HEK293T (cell line): ENCODE measurements at places on chromosomes 16 and 17.

GRCh38 chr17:62627219-62627903 is at the start of gene MRC2:
MRC2 (plus strand) TSS chr17:62627670; CDS start chr17:62627803, 133 bp downstream.
- peak; percentile 69 for DNase-seq

- DNase-seq, result no peak
Observed at GRCh38 chr17:77881545-77881944, 77.0 kb upstream of the TNRC6C start.

DNA sequence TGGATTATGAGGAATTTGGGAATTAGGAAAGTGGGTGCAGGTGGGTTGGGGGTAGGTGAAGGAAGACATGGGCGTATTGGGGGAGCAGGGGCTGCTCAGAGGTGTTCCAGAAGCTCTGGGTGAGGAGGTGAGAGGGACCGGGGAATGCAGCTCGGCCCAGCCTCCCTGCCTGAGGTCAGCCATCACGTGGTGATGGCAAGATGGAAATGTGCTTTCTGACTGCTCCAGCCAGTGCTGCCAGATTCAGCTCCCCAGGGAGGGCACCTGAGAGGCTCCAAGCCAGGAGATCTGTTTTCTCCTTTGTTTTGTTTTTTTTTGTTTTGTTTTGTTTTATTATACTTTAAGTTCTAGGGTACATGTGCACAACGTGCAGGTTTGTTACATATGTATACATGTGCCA is 35.2 kb upstream of the STH start:
- no peak for DNase-seq

GRCh38 chr16:27748868-27749546 is 199.1 kb downstream of the KATNIP start:
- peak; percentile 67 for DNase-seq

GRCh38 chr17:39110435-39111136 is 40.9 kb downstream of the PLXDC1 start:
- no peak for DNase-seq

- DNase-seq, result peak; percentile 55
Observed at GRCh38 chr16:11586856-11587642, at the start of gene LITAF. LITAF (minus strand) TSS chr16:11586919; CDS start chr16:11556730, 30,189 bp downstream.

DNA sequence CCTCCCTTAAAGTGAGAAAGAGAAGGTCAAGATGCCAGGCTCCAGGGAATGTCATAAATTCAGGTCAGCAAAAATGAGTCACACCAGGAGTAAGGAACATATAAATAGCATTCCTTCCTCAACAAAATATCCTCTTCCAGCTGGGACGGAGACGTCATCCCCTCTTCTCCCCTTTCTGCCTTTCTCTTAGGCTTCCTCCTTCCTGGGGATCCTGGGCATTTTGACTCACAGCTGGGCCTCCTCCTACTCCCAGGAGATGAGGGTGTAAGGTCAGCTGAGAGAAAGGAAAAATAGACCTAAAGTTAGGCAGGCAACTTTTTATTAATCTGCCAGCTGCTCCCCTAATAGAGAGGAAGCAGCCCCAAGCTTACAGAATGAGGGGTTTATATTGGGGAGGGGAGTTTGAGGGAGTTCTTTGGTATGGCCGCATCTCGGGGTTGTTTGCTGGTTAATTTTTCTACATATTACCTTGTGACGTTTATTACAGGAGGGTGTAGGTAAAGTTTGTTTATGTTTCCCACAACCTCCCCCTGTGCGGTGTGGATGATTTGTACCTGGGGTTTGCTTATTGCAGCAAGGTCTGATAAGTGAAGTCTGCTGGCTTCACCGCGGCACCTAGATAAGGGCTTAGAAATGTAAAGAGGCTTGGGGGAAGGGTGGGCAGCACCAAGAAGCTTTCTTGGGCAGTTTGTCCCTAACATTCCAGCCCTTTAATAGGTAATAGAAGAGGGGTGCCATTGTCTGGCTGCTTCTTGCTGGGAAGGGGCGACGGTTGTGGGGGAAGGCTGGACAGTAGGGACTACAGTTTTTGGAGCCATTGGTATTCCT is 7.1 kb upstream of the ZNF747 start:
- no peak for DNase-seq

- DNase-seq, result no peak
Observed at GRCh38 chr16:1953734-1954133, 755 bp downstream of the RPL3L start.

DNA sequence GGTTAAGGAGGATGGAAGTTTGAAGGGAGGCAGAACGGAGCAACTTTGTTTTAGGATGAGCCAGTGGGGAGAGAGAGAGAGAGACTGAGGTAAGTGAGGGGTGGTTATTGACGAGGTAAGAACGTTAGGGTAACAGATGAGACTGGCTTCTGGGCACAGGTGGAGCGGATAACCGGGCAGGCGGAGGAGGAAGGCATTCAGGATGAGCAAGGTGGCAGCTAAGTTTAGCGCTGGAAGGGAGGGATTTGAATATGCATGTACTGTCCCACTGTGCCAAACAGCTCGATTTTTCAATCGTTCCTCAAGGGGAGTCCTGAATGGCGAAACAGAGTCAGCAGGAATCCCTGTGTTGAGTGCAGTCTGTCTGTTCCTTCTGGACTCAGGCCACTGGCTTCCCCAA is 35.8 kb downstream of the CACNG3 start:
- DNase-seq, result no peak

GRCh38 chr17:79668344-79669250 is 57.7 kb upstream of the RBFOX3 start:
- DNase-seq, result no peak

DNA sequence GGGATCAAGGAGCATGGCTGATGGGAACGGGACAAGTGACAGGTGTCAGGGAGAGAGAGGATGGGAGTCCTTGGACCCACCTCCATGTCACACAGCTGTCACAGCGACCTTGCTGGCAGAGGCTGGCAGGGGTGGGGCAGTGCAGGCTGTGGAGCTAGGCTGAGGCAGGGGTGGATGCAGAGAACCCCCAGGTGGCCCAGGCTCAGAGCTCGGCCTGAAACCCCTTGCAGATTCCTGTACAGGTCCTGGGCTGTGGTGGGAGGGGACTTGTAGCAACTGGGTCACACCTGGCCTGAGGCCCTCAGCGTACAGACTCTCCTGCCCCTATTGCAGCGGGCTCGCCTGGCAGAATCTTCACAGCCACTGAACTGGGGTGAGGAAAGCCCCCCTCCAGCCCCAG is 174.1 kb downstream of the NTN1 start:
- no peak for DNase-seq

DNA sequence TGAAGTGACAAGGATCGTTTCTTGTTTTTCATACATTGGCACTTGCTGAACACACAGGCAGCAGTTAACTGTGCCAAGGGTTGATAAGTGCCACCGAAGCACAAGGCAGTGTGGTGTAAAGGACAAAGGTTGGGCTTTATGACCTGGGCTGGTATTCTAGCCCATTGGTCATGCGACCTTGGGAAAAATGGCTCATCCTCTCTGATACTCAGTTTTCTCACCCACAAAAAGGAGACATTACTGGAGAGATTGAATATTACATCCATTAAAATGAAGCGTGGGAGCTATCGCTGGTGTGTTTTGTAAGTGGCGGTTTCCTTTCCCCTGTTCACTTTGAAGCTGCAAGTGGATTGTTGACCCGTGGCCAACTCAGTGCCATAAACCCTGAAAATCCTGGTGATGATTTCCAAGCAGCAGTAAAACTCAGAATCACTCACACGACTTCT is 216.9 kb downstream of the HAPSTR1 start:
- no peak for DNase-seq

GRCh38 chr16:69820926-69821541 is 58.9 kb downstream of the WWP2 start:
- DNase-seq, result no peak

DNA sequence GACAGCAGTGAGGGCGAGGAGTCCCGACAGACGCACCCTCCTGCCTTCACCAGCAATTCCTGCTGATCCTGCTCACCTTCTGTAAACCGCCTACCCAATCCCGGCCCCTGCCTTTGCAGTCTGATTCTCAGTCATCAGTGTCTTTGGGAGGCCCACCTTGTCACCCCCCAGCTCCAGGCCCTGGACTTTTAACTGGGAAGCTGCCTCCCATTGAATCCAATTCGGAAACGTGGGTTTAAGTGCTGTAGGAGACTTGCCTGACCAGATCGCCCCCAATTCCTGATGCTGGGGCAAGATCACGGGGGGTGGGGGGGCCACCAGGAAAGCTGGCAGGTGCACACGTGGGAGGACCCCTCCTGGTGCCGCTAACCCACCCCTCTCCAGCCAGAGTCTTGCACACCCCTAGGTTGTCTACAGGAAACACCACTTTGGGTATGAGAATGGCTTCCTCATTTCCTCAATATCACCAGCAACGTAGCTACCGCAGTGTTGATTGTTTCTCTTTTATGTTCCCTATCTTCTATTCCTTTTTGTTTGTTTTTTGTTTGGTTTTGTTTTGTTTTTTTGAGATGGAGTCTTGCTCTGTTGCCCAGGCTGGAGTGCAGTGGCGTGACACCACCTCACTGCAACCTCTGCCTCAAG is 46.6 kb upstream of the CMIP start:
- no peak for DNase-seq

- DNase-seq, result peak; percentile 40
Observed at GRCh38 chr17:48719642-48720265, 2.6 kb downstream of the PRAC1 start.

DNA sequence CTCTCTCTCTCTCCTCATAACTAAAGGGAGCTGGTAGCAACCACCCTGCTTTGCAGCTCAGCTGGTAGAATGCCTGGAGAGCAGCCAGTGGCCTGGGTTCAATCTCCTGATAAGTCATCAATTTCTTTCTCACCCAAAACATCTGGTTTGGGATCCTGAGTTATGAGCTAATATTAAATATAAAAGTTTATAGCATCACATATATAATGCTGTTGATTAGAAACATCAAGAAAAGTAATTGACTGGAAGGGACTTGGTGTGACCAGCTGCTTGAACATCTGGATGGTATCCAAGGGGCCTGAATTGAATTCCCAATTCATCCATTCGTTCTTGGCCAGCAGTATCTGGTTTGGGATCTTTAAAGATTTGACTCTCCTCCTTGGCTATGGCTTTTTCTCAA is 12.2 kb upstream of the ELAC2 start:
- DNase-seq, result no peak

DNA sequence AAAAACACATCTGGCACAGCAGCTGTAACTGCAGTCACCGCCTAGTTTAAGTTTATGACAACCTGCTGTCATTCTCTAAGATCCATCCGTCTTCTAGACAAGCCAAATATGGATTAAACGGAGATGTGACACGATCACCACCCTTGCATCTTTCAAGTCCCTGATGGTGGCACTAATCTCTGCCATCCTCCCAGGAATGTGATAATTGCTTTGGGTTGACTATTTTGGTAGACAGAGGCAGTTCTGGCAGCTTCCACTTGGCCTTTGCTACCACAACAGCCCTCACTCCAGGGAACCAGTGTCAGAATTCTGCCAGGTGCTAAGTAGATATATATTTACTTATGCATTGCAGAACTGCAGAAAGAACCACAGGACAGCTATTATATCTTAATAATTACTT is 81.3 kb downstream of the ADCY9 start:
- no peak for DNase-seq

- no peak for DNase-seq
Observed at GRCh38 chr17:73705594-73705993, 61.3 kb upstream of the SDK2 start.

DNA sequence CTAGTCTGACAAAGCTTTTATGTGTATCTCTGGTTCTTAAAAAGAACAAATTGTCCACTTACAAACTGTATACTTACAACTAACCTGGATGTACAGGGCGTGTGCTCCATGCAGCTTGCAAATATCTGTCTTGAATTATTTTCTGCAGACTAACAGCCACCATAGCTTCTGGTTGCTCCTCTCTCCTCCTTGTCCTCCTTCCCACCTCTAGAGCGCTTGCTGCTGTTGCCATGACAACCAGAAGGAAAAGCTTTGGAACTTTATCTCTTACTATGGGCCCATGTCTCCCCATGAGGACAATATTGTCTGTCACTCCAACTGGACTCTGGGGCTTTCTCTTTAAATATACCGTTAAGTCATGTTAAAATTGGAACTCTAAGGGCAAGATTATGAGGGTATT is 71.5 kb upstream of the DHX40 start:
- no peak for DNase-seq

DNA sequence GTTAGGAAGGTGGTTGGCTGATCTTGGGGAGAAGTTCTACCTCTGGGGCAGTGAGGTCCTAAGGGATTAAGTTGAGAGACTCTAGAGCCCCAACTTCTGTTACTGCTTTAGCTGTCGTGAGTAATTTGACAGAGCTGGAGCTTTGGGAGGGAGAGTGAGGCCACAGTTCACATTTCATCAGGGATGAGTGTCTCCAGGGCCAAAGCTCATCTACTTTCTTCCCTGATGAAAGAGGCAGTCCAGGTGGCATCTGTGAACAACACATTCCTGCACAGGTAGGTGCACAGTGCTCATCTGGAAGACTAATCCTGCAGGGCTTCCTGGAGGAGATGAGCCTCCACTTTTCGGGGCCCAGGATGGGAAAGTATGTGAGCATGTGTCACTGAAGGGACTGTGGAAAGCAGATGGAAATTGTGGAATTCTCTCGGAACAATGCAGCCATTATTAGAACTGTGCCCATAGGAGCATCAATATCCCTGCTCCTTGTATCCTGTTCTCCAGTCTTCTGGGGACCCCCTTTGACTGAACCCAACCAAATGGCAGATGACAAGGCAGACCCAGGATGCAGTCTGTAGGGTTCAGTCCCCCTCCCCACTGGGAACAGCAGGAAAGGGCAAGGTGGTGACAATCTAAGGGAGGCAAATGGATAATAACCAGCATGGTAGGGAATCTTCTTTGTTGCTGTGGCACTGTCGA is 9.0 kb downstream of the DYNLL2 start:
- no peak for DNase-seq

- no peak for DNase-seq
Observed at GRCh38 chr16:27286451-27286850, 17.9 kb upstream of the NSMCE1 start.

DNA sequence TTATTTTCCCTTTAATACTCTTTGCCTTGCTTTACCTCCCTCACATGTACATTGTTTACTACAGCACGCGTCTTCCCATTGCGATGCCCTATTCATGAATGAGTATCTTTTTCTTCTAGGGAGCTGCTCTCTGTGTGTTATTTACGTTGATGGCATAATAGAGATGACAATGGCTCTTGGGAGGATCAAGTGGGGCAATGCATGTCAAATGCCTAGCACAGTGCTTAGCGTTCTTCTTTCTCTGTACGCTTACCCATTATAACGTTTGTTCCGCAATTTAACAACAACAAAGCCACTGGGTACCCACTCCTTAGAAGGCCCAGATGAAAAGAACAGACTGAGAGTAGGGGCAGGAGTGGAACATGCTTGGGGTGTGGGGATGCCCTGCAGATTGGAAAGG is 271.6 kb upstream of the TNRC6C start:
- DNase-seq, result no peak

DNA sequence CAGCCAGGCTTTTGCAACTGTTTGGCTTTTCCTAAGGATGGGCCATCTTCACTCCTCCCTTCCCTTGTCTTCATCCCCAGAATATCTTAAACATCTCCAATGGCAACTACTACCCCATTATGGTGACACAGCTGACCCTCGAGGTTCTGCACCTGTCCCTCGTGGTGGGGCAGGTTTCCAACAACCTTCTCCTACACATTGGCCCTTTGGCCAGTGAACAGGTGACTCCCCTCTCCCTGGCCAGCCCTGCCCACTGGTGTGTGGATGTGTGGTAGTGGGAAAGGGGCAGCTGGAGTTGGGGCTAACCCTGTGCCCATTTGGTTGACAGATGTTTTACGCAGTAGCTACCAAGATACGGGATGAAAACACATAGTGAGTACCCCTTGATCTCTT is 4.7 kb downstream of the TMEM106A start:
- DNase-seq, result no peak

GRCh38 chr16:81210807-81211206 is 27.7 kb upstream of the BCO1 start:
- DNase-seq, result no peak
